ENCODE measurements at places on chromosomes 13 and 19.

DNA sequence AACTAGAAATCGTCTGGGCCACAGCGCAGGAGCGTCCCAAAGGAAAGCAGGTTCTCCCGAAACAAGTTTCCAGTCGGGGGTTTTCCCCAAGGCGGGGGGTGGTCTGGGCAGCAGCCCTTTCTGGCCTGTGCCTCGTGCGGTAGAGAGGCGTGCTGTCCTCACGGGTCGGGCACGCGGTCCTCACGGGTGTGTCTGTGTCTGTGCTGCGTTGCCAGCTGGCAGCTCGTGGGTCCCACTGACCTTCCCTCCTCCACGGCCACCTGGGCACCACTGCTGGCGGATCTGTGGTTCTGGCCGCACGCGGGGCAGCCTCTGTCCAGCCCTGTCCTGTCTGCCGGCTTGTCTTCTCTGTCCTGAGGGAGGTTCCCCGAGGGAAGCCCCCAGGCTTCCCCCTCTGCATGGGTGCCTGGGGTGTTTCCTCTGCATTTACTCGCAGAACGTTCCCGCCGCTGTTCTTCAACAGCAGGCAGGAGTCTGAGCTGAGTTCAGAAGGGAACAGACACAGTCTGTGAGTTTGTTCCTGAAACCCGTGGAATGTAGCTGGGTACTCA lies 98.2 kb upstream of the MCF2L start:
- no peak for DNase-seq

DNA sequence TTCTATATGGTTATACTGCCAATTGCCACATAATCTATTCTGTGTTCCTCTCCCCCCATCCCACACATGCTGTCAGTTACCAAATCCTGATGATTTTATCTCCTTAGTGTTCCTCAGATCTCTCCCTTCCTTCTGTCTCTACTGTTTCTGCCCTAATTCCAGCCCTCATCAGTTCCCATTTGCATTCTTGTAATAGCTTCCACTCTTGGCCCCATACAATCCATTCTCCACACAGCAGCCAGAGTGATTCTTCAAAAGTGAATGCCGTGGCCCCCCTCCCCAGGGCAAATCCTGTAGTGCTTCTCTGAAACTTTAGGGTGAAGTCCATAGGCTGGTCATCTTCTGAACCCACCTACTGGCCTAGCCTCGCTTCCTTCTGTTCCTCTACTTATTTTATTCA lies 114.4 kb downstream of the ZAR1L start:
- no peak for DNase-seq

DNA sequence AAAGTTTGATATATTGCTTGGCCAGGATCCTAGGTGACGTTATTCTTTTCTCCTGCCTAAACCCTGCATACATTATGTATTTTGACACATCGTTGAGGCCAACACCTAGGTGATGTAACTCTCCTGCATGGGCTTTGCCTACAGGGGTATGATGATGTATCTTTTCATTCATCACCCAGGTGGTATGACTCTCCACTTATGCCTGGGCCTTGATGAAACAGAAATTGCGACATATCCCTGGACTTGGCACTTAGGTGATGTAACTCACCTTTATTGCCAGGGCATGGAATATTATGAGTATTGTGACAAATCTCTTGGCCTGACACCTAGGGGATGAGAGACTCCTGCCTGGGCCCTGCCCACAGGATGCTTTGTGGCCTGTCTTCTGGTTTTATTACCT lies 18.5 kb upstream of the ZNF681 start:
- no peak for DNase-seq

- DNase-seq: no peak
These were observed 24.3 kb downstream of the LEUTX start for GRCh38 chr19:39802958-39803357.

DNA sequence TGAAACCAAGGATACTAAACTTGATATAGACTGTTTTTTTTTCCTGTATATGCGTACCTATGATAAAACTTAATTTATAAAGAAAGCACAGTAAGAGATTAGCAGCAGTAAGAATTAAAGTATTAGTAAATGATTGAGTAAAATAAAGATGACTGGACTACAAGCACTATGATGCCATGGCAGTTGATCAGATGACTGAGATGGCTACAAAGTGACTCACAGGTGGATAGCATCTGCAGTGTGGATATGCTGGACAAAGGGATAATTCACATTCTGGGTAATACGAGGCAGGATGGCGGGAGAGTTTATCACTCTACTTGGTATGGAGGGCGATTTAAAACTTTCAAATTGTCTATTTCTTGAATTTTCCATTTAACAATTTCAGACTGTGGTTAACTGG lies 11.8 kb downstream of the HTR2A start:
- DNase-seq: no peak

DNA sequence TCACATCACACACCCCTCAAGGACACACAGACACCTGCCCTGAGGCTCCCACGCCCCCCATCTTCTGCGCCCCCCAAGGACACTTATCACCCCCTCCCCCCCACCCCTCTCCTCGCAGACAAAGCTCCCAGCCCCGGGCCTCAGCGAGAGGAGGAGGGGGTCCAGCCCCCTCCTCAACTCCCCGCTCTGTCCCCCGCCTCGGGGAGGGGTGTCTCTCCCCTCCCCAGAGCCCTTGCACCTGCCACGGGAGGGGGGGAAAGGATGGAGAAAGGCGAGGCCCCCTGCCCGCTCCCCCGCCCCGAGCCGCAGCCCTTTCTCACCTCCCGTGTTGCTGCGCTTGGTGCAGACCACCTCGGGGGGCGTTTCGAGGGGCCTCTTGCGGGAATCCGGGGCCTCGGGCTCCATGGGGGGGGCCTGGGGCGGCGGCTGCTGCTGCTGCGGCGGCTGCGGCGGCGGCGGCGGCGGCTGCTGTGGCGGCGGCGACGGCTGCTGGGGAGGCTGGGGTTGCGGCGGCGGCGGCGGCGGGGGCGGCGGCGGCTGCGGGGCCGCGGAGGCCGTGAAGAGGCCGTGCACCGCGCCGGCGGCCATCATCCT lies 621 bp downstream of the NOVA2 start:
- no peak for DNase-seq

DNA sequence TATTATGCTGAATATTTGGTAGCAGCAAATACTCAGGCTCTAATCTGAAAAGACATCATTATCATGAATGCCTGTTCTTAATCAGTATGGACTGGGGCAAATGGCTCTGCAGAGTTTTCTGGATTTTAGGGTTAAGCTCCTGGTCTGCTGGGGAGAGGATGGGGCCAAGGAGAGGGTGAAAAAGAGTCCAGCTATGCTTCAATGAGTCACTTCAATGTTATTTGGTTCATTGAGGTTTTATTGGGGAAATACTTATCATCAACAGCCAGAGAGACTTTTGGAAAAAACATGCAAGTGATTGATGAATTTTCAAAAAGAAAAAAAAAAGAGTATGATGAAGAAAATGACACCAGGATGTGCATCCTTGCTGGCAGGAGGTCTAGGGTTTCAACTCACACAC lies 278.3 kb downstream of the UQCRFS1 start:
- no peak for DNase-seq

- peak; percentile 90 for DNase-seq
These were observed 193.6 kb downstream of the COL4A1 start for GRCh38 chr13:110113284-110113764.

DNA sequence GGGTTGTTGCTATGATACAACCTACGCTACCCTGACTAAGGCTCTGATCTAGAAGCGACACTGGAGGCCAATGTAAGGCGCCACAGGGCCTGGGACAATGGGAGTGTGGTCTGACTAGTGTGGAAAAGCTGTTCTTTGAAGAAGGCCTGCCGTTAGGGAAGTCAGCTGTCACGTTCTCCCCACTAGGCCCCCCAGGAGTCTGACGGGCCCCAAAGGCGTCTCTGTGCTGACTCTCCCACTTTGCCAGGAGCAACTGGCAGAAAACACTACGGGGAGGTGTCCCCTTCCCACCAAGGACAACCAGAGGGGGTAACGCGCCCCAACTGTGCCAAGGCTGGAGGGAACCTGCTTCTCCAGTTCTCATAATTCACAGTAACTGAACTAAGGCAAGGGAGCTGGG lies 25.3 kb upstream of the EIF3G start:
- DNase-seq: no peak

DNA sequence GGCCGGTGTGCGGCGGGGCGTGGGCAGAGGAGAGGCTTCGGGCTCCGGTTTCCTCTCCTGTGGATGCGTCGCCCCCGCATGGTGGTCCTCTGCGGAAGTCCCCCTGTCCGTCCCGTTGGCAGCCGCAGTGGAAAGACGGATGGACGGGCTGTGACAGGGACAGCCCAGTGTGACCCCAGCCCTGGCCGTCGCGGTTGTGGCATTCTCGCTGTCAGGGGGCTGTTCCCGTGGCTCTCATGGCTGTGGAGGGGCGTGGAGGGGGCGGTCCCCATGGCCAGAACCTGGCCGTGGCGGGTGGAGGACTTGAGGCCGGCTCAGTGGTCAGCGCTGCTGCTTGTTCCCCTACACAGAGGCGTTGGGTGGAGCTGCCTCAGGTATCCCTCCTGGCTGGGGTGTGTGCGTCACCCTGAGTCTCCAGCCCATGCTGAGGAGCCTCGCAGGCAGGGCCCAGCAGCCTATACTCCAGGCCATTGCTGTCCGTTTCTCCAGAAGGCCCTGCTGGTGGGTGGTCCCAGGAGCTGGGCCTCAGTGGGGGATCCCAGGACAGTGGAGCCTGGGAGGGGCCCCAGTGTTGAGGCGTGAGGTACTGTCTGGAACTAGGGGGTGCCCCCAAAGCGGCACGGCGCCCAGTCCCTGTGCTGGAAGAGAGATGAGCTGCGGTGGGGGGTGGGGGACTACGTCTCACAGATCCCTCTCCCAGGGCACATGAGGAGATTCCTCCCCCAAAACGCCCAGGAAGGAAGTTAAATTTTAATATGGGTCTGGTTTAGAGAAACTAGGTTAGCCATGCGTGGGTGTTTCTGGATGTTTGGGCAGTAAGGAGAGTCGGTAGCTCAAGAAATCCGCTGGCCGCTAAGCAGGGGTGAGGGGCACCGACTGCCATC lies 20.3 kb downstream of the CSNK1G2 start:
- DNase-seq: no peak

GRCh38 chr19:38492181-38492813 lies 58.8 kb downstream of the RYR1 start:
- no peak for DNase-seq

GRCh38 chr19:54436628-54437252 lies 12.3 kb upstream of the LENG8 start:
- no peak for DNase-seq

GRCh38 chr19:55319785-55320184 lies 5.4 kb downstream of the TMEM150B start:
- DNase-seq: no peak

DNA sequence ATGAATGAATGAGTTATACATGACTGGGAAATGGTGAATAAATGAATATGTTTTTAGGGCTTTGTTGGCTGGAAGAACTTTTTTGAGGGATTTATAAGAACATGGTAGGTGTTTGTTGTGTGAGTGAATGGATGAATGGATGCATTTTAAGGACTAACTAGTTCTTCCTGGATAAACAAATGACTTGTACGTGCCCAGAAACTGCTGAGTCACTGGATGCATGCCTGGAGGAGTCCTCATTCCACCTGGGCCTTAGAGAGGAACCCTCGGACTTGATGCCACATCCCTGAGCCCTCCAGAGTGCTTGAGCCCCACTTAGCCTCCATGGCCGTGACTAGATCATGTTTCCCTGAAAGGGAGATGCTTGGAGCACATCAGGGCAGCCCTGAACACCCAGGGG lies 153.4 kb downstream of the DPF1 start:
- no peak for DNase-seq

- no peak for DNase-seq
These were observed 45.3 kb downstream of the TNFRSF19 start for GRCh38 chr13:23615395-23616081.

- peak; percentile 53 for DNase-seq
These were observed 146.3 kb downstream of the GPC5 start for GRCh38 chr13:91544723-91545122.

DNA sequence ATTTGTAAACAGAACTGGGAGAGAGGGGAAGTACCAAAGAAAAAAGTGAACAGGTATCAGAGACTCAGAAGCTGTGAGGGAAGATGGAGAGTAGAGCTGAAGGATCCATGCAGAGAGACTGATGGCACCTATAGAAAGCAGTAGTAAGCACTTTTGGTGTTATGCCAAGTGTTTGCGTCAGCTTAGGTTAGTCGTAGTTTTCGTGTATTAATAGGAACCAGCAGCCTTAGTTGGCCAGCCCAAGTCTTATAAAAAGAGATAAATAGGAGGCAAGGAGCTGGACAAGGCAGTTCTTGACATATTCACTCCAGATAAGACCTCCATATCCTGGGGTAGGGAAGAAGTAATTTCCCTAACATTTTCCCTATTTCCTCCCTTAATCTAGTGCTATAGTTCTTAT lies 214.2 kb downstream of the OXGR1 start:
- no peak for DNase-seq

- DNase-seq: no peak
These were observed 34.6 kb downstream of the ADPRHL1 start for GRCh38 chr13:113418722-113419049.

DNA sequence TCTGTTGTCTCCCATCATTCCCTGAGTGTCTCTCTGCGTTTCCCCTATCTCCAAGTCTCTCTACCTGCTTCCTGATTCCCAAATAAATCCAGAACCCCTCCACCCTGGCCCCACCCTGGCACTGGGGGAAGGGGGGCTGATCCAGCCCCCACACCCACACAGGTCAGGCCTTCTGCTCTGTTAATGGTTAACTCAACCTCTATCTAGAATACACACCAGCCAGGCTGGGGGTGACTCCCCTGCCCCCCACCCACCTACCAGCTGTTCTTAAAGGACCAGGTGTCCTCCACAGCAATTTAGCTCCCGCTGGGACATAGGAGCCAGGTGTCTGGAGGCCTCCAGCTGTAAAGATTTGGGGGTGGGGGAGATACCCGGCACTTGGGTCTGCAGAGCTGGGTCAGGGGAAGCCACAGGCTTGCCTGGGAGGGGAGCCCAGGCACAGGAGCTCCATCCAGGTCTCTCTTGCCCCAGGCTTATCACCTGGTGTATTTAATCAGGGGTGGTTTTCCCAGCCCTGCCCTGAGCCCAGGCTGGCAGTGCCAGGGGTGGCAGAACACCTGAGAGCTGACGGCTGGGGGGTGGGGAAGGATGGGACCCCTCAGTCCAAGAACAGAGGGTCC lies 3.9 kb downstream of the IRF2BP1 start:
- no peak for DNase-seq

DNA sequence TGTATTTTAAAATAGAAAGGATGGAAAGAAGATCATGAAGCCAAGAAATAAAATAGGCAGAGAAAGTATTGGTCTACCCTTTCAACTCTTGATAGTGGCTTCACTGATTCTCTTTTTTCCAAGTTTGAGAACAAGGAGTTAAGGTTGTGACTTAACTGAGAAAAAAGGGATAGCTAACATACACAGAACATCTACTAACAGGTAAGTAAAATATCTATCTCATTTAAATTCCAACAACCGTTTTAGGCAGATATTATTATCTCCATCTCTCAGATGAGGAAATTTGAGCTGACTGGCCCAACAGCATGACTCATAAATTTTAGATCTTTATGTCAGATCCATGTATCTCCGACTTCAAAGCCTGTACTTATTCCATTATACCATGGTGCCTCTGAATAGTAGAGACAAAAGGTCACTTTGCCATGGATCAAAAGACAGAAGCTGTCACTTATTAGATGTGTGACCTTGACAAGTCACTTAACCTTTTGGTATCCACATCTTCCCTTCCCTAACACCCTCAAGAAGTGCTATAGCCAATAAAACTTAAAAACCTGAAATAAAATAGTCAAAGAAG lies 152.1 kb downstream of the DACH1 start:
- DNase-seq: no peak

GRCh38 chr13:20127562-20128458 lies 33.0 kb downstream of the GJA3 start:
- no peak for DNase-seq

- DNase-seq: no peak
These were observed 140.0 kb downstream of the SIPA1L3 start for GRCh38 chr19:38047049-38047438.

Data from SIG-M5 (cell line).